ENCODE measurements at places on chromosomes 6 and 20.

GRCh38 chr6:113695516-113695915 lies 161.6 kb upstream of the MARCKS start:
- DNase-seq = no peak

- DNase-seq = no peak
These were observed 206.4 kb upstream of the CITED2 start for GRCh38 chr6:139580592-139581484.

GRCh38 chr6:39172377-39172757 lies 56.9 kb downstream of the KCNK5 start:
- no peak for DNase-seq

GRCh38 chr6:153167061-153167891 lies 36.2 kb upstream of the RGS17 start:
- no peak for DNase-seq

GRCh38 chr6:46502486-46503119 lies 11.4 kb upstream of the RCAN2 start:
- no peak for DNase-seq

GRCh38 chr6:144029452-144029851 lies 21.4 kb upstream of the PLAGL1 start:
- no peak for DNase-seq

GRCh38 chr20:14996883-14997672 lies 659.7 kb upstream of the FLRT3 start:
- DNase-seq = no peak

DNA sequence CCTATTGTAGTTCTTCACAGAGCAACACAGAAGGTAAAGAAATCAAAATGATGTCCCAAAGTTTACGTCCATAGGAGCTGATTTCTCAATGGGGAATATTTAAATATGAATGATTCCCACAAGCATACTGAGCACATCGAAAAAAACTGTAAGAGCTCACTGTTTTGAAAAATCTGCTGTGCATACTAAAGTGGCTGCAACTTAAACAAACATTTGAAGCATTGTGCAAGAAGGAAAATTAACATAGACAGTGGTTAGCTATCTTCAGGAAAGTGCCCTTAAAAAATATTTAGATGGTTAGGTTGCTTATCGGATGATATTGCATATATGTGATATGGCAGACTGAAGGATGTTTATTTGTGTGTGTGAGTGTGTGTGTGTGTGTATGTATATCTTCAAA lies 747.6 kb downstream of the RFPL4B start:
- no peak for DNase-seq

DNA sequence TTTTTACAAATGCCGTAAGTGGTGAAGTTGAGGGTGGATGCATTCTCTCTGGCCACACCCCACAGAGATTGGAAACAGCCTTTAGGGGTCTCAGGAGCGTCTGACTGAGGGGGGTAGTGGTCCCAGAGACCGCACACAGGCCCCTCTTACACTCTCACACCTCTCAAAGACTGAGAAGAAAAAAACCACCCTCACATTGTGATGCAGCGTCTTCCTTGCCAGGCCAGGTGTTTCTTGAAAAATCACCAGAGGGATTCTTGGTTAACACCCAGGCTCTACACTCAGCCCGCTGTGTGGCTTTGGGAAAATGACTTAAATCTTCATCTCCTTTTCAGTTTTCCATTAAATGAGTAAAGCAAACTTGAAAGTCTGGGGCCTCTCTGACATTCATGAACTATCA lies 115.8 kb upstream of the SPTLC3 start:
- no peak for DNase-seq

DNA sequence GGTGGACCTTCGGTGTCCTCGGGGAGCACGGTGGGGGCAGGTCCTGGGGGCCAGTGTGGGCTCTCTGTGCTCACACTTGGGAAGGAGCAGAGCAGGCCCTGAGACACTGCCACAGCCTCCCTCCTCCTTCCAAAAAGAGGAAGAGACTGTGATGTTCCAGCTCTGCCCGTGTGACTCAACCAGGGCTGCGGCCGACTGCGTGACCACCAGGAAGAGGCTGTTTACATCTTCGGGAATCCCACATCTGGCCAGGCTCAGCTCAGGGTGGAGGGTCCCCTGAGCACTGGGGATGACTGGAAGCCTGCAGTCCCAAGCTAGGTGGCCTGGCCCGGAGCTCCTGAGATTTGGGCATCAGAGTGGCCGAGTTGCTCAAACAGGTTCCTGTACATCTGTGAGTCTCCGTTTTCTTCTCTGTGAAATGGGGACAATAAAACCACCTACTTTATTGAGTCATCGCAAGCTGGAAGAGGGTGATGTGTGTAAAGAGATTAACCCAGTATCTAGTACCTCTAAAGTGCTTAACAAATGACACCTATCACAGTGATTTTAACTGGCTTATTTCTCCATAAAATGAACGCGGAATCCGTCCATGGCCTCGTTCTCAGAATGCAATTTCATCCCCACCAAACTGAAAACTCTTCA lies 242.1 kb downstream of the DLL1 start:
- no peak for DNase-seq

DNA sequence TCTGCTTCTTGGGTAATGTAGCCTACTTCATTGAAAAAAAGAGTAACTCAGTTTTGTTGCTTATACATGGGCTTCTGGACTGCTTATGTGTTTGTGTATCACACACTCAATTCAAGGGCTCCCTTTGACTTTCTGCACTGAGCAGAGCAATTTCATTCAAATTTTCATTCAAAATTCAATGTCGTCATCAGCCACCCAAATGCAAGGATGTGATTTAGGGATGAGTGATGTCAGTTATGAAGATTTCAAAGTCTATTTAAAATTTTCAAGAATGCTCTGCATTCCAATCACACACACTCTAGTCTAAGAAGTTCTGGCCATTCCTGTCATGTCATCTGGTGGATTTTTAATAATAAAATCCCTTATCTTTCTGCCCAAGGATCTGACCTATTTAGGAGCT lies 344.5 kb upstream of the ZFP64 start:
- DNase-seq = no peak

GRCh38 chr6:111087106-111087835 lies at the start of gene SLC16A10:
TSS of gene SLC16A10 (plus strand) at chr6:111087503. CDS start at chr6:111087753, 250 bp downstream.
- peak; percentile 83 for DNase-seq

GRCh38 chr20:38434301-38434741 lies 807 bp downstream of the SNHG17 start:
- DNase-seq = no peak

DNA sequence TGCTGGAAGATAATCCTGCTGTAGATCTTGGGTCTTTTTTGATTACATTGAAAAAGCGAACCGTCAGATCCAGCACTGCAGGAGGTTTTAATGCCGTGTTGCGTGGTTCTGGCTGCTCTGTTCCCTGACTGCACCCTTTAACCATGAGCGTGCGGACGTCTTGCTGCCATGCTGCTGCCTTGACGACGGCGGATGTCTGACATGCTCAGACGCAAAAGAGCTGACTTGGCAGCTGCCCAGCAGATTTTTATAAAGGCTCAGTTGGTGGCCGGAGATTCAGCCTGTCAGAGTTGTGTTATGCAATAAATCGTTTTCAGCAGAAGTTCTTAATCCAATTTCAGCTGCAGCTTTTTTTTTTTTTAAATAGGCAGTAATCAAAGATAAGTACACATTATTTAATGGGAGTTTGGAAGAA lies 119.4 kb downstream of the JARID2 start:
- DNase-seq = peak; percentile 42

DNA sequence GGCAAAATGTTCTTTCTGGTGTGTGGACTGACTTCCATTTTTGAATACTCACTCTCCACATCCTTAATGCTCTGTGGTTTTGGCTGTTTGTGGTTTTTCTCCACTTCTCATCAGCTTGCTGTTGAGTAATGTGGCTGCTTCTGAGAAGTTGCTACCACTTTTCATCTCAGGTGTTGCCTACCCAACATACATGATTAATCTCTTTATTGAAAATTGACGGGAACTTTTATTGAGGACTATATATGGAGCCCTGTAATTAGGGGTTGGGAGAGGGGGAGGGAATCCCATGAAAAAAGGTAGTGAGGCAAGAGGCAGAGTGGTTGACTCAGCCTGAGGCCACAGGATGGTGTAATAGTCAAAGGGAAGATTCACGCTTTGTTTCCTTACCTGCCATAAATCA lies 17.6 kb downstream of the IL22RA2 start:
- no peak for DNase-seq

DNA sequence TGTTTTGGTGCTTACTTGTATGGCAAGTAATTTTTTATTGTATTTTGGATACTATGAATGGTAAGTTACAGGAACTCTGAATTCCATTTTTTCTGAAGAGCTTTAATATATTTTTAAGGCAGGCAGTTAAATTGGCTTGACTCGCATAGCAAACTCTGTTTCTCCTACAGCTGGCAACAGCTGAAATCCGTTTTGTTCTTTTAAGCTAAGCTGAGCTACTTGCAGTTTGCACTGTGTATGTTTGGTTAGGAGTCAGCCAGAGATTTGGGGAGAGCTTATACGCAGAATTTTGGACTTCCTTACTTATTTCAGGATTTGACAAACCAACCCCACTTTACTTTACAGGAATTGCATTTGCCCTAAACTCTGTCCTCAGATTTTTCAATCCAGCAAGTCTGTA lies 179.1 kb downstream of the COL19A1 start:
- no peak for DNase-seq

- no peak for DNase-seq
These were observed 13.7 kb downstream of the SRSF3 start for GRCh38 chr6:36607683-36608386.

- DNase-seq = no peak
These were observed 15.7 kb downstream of the MTG2 start for GRCh38 chr20:62198496-62198895.

GRCh38 chr20:45345104-45345936 lies 2.9 kb downstream of the SDC4 start:
- DNase-seq = no peak

Measured in NCI-H1930 (cell line).